Left ventricle myocardium inferior (tissue), 1 donor: ENCODE measurements at places on chromosomes 7 and 10.

- no peak for DNase-seq
Measured at GRCh38 chr7:131076711-131077181, 250.9 kb upstream of the MKLN1 start.

- DNase-seq: no peak
Measured at GRCh38 chr10:63765126-63765525, 243.9 kb downstream of the REEP3 start.

DNA sequence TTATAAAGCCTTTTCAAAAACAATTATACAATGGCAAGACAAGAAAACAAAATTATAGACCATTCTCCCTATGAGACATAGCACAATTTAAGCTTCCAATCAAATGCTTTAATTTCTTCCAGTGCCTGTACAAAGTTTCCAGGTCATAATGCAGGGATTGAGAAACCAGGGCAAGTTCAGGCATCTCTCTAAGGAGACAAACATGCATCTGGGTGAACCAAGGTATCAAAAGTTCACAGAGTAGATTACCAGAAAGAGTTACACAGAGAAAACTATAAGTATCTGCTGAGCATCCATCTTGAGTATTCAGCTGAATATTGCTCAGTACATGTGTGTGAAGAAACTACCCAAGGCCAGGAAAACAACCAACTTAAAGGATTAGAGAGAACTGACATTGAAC is 89.1 kb downstream of the COL28A1 start:
- DNase-seq: no peak

DNA sequence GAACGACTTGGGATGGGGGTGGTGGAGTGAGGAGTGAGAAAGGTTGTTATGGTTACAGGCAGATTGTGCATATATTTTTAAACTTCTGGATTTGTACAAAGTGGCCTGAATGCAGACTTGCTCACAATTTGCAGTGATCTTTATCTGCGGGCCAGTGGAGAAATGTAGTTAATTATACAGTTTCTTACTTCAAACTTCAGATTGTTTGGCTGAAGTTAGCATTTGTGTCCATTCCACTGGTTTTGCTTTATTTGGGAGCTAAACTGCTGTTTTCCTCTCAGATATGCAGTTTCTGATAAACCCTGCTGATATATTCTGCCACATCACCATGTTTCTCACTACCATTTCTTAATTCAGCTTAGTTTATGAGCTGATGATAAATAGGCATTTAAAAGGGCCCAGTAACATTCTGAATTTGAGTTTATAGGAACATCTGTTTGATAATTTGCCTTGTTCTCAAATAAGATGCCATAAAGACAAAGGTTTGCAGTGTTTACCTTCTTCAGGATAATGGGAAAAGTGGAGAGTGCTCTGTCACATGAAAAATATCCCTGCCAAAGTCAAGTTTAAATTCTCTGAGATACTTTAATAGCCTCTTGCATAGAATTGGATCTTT is 170.1 kb downstream of the ST7 start:
- DNase-seq: no peak

- DNase-seq: no peak
Measured at GRCh38 chr10:99768556-99768955, 13.9 kb upstream of the ABCC2 start.

- DNase-seq: no peak
Measured at GRCh38 chr7:90764848-90765570, 168.9 kb downstream of the CDK14 start.

GRCh38 chr10:111392159-111392558 is 315.3 kb downstream of the ADRA2A start:
- no peak for DNase-seq

GRCh38 chr7:133290676-133291333 is 37.9 kb downstream of the EXOC4 start:
- DNase-seq: no peak

DNA sequence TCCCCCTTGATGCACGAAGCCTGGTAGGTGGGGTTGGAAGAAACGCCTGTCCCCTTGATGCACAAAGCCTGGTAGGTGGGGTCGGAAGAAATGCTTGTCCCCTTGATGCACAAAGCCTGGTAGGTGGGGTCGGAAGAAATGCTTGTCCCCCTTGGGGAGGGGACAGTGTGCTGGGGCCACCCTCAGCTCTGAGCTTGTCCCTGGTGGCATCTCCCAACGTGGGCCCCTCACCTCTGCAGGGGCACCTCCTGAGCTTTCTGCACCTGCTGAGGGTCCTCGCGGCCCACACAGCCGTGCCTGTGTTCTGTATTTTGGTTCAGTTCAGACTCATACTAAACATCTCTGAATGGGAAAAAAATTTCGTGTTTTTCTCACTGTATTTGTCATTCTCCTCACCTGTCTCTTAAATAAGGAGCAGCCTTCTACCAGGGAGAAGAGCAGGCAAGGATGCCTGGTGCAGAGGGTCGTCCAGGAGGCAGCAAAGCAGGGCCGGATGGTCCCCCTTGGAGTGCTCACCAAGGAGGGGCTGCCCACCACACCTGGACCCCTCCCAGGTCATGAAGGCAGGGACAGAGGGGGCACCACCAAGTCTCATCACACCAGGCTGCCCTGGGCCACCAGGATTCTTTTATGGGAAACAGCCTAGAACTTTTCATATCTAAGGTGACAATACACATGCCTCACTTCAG is 24.7 kb downstream of the VIPR2 start:
- no peak for DNase-seq

DNA sequence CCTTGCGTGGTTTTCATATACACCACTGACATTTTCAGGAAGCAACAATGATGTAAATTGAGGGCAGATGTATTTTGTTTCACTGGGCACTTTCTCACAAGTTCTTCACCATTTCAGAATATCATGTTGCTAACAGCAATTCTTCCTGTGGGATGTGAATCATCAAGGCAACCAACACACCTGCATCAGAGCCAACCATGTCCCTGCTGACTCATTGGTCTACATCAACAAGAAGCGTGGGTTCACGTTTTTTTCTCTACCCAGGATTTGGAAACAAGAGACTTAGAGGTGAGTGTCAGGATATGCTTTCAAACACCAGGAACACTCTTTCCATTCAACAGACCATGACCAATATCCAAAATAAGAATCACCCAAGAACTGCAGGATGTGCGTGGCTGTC is 203.9 kb downstream of the TEX36 start:
- DNase-seq: no peak

GRCh38 chr7:28132959-28133870 is 47.4 kb downstream of the JAZF1 start:
- no peak for DNase-seq

GRCh38 chr10:49220679-49221078 is 32.5 kb upstream of the TMEM273 start:
- no peak for DNase-seq

DNA sequence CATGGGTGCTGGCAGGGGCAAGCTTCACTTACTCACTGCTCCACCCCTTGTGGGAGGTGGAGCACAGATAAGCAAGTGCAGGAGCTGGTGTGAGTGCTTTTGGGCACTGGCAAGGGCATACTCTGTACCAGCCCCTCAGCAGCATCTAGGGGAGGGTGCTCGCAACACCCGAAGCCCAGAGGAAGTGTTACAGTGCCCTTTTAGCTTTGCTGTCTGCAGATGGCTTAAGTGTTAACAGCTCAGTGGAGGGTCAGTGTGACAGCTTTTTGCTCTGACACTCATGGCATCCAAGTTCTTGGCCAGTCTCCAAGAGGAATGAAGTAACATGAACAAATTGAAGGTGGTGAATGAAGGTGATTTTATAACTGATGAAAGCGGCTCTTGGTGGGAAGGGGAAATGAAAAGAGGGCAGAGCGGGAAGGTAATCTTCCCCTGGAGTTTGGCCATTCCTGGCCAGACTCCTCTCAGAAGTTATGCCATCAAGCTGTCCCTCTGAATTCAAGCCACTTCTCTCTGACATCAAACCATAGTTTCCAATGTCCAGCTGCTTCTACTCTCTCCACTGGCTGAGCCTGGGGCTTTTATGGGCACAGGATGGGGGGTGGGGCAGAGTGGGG is 862.5 kb downstream of the KCNMA1 start:
- DNase-seq: peak; percentile 63

DNA sequence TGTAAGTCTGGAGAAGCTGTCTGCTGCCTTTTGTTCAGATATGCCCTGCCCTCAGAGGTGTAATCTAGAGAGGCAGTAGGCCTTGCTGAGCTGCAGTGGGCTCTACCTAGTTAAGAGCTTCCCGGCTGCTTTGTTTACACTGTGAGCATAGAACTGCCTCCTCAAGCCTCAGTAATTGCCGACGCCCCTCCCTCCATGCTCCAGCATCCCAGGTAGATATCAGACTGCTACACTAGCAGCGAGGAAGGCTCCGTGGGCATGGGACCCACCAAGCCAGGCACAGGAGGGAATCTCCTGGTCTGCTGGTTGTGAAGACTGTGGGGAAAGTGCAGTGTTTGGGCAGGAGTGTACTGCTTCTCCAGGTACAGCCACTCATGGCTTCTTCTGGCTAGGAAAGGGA is 26.4 kb upstream of the CXCL12 start:
- DNase-seq: no peak

DNA sequence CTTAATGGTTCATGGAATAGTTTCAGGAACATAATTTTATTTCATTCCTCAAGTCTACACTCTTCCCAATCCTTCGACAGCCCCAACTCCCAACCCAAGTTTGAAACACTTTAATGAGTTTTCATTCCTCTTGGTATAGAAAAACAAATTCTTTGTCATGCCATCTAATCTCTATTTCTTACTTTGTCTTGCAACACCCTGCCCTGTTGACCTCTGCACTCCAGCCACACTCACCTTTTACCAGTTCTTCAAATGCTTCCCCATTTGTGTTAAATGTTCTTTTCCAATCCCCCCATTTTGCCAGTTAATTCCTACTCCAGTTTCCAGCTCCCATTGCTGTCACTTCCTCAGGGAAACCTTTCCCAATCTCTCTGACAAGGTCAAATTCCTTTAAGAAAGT is 21.9 kb downstream of the ASAH2 start:
- DNase-seq: no peak

DNA sequence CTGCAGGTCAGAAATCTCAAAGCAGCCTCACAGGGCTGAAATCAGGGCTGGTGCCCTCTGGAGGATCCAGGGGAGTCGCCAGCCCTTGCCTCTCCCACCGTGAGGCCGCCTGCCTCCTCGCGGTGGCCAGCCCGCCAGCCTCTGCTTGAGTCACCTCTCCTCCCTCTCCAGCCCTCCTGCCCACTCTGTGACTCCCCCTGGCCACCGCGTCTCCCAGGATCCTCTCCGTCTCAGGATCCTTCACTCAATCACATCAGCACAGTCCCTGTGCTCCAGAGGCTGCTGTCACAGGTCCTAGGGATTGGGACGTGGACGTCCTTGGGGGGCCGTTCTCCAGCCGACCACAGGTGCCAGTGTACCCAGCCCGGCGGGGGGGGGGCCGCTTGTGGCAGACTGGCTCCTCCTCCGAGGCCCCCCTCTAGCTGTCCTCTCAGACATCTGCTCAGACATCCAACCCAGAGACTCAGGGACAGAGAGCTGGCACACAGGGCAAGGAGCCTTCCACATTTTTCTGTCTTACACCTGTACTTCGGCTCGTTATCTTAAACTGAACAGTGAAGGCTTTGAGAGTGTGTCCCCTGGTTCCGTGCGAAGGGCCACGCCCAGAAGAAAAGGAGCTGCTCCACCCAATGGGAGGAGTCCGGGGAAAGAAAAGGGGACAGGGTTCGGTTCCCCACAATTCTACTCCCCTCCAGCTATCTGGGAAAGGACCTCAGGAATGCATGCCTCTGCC is 9.4 kb upstream of the PPP2R2D start:
- no peak for DNase-seq

GRCh38 chr10:97631098-97631497 is 2.2 kb downstream of the MORN4 start:
- no peak for DNase-seq

DNA sequence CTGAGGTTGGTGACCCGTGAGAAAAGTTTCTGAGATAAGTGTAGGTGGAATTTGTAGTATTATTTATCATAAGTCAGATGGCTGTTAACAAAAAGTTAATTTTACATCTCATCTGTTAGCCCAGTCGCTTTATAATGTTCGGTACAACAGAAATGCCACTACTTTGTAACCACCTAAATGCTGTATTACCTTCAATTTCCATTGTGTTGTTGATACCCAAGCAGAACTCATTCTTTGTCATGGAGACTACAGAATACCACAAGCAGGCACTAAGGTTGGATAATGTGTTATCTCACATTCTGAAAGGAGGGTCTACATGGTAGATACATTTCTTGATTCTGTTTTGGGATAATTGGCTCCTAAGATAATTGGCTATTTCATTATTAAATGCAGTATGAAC is 249.8 kb upstream of the KAT6B start:
- no peak for DNase-seq

DNA sequence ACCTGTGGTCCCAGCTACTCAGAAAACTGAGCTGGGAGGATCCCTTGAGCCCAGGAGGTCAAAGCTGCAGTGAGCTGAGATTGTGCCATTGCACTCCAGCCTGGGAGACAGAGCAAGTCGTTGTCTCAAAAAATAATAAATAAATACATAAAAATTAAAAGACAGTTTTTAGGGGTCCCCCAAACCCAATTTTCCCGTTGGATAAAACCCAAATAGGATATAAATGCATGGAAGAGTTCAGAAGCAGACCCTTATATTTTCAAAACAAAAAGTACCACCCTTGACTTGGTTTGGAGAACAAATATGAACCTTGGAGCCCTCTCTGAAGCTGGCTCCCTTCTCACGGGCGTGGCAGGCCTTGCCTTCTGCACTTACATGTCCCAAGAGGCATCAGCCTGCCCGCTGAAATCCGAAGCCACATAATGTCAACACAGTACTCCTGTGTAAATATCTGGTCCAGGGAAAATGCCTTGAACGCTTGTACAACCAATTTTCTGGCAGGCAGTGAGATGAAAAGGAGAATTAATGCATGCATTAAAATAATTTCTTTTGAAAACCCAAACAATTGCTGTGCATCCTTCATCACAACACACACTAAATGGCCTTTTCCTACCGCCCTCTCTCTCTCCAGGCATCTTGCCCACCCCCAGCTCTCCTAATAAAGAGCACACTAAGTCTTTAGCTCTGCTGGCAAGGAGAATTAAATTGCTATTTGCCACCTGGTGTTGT is 46.4 kb upstream of the PARD3 start:
- peak; percentile 22 for DNase-seq

DNA sequence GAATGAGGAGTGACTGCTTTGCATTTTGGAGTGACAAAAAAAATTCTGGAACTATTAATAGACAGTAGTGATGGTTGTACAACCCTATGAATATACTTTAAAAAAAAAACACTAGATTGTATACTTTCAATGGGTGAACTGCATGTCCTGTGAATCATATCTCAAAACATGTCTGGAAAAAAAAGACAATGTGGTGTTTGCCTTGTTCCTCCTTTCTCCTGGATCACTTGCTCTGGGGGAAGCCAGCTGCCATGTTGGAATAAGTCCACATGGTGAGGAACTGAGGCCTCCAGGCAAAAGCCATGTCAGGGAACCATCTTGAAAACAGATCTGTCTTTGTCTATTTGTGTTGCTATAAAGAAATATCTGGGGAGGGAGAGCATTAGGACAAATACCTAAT is 39.5 kb upstream of the YAE1 start:
- no peak for DNase-seq

- no peak for DNase-seq
Measured at GRCh38 chr7:113076703-113077102, 9.9 kb downstream of the GPR85 start.
